ENCODE measurements at places on chromosomes 5 and 9.

GRCh38 chr5:83348281-83348780 lies 123.2 kb upstream of the VCAN start:
- DNase-seq = no peak

- DNase-seq = no peak
These were observed 11.0 kb downstream of the NCS1 start for GRCh38 chr9:130183133-130183762.

GRCh38 chr5:76947082-76947503 lies 5.8 kb upstream of the CRHBP start:
- no peak for DNase-seq

DNA sequence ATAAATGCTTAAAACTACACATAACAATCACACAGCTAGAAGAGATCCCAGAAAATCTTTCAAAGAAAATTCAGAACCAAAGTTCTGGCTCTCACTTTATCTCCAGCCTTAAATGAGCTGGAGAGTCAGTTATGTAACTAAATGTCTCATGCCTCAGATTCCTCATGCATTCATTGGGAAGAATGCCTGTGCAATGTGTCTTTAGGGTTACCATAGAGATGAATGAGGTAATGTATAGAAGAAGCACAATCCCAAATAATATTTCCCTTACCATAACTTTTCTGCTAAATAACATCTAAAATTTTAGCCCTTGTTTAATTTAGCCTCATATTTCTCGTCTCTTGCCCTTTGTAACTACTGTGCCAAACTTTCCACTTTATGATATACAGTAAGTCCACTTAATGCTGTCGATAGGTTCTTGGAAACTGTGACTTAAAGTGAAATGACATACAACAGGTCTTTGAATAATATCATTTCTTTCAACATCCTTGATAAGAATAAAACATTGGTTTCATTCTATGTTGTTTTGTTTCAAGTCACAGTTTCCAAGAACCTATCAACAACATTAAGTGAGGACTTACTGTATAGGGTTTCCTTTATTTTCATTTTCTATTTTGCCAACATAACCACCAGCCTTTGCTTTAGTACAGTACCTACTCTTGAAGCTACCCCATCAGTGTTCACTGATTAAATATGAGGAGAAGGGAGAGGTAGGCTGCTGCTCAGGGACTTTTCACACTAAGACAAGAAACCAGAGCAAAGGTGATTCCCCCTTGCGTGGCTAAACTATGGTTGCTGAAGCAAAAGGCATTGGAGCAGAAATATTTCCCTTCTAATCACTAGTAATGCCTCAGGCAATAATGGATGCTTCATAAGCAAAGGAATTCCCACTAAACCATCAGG lies 295.7 kb upstream of the PTGER4 start:
- DNase-seq = no peak

DNA sequence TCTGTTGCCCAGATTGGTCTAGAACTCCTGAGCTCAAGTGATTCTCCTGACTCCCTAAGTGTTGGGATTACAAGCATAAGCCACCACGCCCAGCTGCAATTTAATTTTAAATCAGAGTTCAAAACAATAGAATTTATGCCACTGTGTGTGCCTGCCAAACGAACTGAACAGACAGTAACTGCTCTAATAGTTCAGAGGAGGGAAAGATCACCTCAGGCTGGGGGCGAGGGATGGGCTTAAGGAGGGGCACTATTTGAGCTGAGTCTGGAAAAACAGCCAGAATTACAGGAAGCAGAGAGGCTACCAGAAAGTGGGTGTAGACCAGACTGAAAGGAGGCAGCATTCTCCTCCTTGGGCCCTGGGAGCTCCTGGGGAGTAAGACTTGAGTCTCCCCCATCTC lies 12.2 kb downstream of the NOL6 start:
- no peak for DNase-seq

DNA sequence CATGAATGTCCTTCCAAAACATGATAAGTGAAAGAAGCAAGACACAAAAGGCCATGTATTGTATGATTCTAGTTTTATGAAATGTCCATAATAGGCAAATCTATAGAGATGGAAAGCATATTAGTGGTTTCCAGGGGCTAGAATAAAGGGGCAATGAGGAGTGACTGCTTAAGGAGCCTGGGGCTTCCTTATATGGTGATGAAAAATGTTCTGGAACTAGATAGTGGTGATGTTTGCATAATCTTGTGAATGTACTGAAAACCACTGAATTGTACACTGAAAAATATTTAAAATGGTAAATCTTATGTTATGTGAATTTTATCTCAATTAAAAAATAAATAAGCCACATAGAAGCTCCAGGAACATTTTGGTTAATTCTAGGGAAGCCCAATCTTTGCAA lies 144.4 kb upstream of the ANKRD55 start:
- no peak for DNase-seq

DNA sequence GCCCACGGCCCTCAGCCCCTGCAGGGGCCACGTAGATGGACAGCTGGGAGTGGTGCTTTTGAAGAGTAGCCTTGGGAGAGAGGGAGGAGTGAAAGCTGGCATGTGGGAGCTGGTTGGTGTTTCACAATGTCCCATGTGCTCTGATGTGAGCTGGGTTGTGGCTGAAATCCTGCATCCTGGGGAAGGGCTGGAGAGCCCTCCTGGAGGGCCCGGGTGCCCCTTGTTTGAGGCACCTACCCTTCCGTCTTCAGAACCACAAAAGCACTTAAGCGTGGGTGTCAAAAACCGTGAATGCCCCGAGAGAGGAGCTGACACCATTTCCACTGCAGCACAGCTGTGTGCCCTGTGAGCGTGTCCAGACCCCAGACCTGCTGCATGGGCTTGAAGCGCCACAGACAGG lies 199.1 kb upstream of the ZNF618 start:
- no peak for DNase-seq

- no peak for DNase-seq
These were observed 6.2 kb downstream of the NR6A1 start for GRCh38 chr9:124764774-124765438.

DNA sequence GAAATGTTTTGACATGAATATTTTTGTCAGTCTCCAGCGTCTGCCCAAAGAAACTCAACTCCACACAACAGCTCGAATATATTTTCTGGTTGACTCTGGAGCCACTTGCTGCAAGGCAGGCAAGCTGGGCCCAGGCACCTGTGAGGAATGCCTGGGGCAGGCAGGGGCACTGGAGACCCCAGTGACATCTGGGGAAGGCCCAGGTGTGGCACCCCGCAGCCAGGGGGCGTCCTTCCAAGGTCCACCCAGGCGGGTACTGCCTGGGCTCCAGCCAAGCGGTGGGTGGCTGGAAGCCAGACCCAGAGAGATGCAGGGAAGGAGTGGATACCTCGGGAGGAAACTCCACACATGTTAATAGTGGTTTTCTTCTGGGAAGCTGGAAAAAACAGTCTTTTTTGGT lies 125.9 kb downstream of the PHF2 start:
- DNase-seq = no peak

DNA sequence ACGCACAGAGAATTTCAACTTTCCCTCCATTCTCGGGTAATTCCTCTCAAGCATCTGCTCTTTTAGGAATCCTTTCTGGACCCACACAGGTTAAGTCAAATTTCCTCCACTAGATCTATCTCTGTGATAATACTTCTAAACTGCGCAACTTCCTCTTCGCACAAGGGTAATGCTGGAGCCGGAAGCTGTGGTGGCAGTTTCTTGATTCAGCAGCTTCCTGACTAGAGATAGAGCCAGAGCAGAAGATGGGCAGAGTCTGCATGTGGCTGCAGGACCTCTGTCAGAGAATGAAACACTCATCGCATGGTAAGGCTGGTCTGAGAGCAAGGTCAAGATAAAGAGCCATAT lies 11.1 kb upstream of the CDC42SE2 start:
- DNase-seq = no peak

DNA sequence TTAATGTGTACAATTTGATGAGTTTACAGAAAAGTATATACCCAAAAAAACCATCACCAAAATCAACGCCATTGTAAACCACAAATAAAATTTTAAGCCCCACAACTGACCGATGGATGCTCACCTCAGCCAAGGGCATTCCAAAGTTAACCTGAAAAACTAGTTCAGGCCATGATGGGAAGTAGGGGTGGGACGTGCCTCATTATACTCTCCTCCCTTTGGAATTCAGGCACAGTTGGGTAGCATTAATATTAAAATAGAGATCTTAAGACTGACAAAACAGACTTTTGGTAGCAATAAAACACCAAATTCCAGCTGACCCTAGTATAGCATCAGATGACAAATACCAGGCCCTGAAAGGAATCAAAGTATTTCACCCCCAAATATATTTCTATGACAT lies 129.0 kb downstream of the CDH18 start:
- no peak for DNase-seq

DNA sequence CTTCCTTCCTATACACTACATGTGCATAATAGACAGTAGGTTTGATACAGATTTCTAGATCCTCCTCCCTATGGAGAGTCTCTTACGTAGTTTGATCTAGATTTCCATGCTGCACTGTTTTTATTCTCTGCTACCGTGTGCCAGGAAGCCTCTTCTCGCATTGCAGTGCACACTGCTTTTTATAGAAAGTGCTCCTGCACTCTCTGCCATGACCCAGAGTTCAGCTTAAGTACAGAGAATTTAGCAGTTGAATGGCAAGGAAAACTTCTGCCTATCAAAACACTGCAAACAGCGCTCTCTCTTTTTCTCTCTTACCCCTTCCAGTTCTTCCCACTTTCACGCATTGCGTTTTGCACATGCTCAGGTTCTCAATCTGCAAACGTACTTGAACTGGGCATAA lies 187.4 kb downstream of the ARHGAP26 start:
- DNase-seq = no peak

DNA sequence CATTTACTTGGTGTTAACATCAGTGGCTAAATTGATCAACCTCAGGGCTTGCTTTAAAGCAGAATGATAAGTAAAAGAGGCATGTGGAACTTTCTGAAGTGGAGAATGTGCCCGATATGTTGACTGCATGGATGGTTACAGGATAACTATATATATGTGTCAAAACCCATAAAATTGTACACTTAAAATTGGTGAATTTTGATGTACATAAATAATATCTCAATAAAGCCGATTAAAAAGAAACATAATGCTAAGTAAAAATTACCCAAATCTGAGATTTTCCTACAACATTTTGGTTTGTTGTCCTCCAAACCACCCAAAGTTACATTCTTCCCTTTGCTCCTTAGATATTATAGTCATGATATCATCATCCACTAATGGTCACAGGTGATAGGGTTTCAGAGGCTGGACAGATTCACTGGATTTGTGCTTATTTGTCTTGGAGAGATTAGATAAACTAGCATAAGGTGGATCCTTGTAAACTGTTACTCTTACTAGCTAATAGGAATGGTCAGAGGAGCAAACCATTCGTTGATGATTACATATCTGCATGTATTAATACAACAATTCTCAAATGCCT lies 119.7 kb upstream of the RPS23 start:
- DNase-seq = no peak

GRCh38 chr9:83106263-83106662 lies 43.3 kb upstream of the RASEF start:
- DNase-seq = no peak

- DNase-seq = no peak
These were observed 122.5 kb upstream of the RUSC2 start for GRCh38 chr9:35367451-35367850.

GRCh38 chr5:40828690-40829661 lies 6.0 kb downstream of the RPL37 start:
- no peak for DNase-seq

DNA sequence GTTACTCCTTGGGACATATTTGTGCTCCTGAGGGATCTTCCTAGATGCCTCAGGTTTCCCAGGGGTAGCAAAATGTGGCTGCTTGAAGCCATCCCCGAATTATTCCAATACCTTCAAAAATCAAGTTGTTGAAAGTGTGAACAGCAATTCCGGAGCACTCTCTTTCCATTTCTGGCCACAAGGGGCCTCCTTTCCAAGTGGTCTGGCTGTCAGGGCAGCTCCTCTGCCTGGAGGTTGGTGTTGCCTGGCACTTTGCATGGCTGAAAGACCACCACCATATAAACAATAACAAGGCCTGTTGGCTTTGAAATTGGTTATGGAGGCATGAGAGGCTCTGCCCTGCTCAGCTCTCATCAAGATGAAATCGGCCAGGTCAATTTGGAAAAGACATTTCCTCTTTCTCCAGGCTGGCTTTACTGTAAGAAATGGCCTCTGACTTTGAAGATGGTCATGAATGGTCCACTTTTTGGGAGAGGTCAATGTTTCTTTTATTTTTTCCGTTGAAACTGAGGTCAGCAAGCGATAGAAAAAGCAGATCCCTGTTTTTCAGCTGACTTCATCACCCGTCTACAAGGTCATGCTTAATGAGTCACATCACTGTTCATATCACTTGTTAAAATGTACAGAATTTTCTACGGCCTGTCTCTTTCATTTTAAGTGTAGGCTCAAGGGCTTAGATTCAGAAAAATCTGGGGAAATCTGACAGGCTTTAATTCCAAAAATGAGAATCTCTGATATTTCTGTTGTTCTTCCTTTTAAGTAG lies 481.1 kb upstream of the ZNF608 start:
- no peak for DNase-seq

DNA sequence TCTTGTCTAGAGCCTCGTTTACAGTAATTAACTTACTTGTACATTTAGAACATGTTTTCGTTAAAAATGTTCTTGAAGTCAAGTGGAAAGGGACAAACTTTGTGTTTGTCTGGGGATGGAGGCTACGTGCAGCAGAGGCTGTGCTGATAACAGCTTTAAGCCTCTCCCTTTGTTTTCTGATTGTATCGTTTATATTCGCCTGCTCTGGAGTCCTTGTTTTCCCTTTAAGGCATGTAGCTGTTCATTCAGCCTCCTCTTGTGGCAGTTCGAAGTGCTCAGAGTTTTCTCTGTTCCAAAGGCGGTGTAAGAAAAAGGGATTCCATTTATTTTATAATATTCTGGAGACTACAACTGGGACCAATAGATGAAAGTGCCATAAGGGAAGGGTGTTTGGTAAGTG lies 1.9 kb downstream of the SLC36A1 start:
- DNase-seq = no peak

- no peak for DNase-seq
These were observed 6.7 kb downstream of the NRARP start for GRCh38 chr9:137295238-137295811.

DNA sequence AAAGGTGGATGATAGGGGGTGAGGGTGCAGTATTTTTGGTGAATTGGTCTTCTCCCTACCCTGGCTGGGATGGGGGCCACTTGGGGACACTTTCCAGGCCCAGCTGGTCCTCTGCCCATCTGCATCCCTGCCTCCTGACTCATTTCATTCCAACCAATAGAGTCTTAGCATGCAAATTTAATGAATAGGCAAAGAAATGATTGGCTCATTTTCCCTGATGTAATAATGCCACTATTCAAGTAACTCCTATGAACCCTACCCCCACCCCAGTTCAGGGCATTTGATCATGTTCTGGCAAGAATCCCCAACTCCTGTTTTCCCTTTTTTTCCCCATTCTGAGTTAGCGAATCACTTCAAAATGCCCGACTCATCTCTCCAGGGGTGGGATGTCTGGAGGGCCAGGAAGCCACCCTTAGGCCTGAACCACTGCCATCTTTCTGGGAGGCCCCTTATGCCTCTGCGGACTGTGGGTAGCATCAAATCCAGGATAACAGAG lies 56.7 kb downstream of the PCDH1 start:
- DNase-seq = no peak

Measured in NCI-H1436 treated with DMSO at 0.1 percent for 48 hours (cell line).